Stimulated activated memory B cell treated with anti-CD40 and anti-IgM and Interleukin-4, amounts not matched to agents 10 μg/mL and 1 μg/mL and 100 μg/mL, for 72 hours (primary cell): ENCODE measurements at places on chromosomes 7 and 10.

- ATAC-seq: no peak
Measured at GRCh38 chr7:977326-978048, 2.1 kb upstream of the COX19 start.

GRCh38 chr7:127322832-127323493 lies 69.5 kb downstream of the ZNF800 start:
- no peak for ATAC-seq

DNA sequence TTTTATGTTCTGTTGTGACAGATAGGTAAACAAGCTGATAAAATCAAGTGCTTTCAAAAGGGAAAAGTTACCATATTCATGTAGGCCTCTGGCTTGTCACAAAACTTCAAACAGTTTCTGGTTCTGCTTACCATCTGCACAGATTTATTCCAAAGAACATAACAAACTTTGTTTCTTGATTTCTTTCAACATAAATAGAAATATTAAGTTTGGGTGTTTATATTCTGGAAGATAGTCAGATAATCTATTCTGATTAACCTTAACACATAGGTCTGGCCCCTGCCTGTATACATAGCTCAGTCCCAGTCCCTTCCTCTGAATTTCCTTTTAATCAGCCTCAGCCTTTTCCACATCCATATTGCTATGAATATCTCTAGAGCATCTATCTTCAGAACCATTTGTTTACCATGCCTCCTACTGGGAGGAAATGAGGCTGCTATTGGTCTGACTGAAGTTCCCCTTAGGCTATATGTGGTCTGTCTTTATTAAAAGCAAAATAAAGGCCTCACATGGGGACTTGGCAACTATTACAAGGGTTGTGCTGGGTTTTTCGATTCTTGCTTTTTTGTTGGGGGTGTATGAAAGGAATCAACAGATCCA lies 319.0 kb downstream of the HPSE2 start:
- ATAC-seq: no peak

GRCh38 chr7:105673367-105674084 lies 92.2 kb upstream of the EFCAB10 start:
- no peak for ATAC-seq
